Endodermal cell (in vitro differentiated cells): ENCODE measurements at places on chromosomes 16 and 17.

DNA sequence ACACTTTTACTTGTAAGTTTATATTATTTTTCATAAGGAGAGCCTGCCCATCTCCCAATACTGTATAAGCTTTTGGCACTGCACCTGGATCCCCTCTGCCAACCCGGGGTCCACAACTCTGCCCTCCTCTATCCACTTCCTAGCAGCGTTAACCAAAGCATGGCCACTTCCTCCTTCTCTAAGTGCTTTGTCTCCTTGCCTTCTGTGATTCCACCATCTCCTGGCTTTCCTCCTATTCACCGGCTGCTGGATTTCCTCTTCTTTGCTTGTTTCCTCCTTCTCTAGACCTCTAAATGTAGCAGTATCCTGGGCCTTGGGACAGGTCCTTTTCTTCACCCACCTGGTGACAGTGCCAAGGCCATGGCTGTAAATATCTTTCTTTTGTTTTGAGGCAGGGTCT, 20.0 kb upstream of the WFIKKN2 start:
- no peak for DNase-seq

DNA sequence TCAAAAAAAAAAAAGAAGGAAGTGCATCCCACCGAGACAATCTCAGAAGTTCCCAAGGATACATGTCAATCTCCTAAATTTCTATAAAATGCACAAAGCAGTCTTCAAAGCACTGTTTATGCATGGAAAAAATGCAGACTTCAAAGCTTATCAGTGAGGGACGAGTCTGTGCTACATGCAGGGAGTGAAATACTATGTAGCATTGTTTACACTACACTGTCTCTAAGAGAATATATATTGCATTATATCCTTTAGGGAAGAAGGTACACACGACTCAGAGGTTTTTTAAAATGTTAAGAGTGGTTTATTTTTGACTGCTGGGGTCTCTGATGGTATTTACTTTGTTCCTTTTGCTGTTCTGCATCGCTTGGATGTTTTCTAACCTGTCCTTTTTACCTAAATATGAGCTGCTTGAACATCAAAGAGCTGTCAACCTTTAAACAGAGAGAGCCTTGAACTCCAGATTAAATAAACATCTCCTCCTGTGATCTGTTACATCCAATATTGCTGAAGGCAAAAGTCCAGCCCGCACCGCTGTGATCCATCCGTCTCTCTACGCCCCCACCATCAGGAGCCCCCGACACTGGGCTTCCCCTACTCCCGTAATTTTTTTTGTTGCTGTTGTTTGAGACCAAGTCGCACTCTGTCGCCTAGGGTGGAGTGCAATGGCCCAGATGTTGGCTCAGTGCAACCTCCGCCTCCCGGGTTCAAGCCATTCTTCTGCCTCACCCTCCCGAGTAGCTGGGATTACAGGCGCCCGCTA, 1.4 kb downstream of the FBXO31 start:
- no peak for DNase-seq

DNA sequence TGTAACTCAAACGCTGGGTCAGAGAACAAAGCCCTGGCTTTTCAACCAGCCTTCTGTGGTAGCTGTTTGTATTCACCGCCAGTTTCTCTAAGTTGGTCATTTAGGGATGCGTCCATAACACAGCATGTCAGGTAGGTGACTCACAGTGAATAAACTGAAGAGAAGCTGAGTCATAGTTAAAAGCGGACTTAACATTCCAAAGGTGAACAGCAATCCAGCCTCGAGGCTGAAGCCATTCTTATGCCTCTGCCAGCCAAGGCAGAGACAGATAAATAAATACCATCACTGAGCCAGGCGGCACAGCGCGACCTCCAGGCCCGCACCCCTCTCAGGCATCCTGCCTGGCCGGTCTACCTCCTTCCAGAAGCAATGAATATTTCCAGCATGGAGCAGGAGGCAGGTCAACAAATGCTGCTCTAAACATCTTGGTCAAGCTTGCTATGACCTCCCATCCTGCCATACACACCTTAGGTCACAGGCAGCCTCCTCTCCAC, 12.4 kb upstream of the CACNG4 start:
- DNase-seq: peak; percentile 92

DNA sequence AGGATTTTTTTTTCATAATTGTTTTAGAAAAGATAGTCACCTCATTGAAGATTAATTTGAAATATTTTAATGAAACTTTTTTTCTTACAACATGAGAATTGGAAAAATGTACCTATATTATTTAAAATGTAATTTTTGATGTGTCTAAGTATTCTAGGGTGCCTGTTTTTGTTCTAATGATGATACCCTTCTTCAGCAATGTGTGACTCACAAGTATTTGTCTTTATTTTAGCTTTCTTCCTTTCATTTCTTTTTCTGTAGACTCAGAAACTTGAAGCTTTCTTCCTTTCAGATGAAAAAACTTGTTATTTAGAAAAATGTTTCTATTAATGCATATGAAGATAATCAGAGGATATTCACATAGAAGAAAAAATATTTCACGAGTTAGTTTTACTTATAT, 231.8 kb downstream of the BCAS3 start:
- DNase-seq: no peak

- DNase-seq: no peak
Observed at GRCh38 chr17:30173649-30174048, 57.0 kb downstream of the NSRP1 start.

DNA sequence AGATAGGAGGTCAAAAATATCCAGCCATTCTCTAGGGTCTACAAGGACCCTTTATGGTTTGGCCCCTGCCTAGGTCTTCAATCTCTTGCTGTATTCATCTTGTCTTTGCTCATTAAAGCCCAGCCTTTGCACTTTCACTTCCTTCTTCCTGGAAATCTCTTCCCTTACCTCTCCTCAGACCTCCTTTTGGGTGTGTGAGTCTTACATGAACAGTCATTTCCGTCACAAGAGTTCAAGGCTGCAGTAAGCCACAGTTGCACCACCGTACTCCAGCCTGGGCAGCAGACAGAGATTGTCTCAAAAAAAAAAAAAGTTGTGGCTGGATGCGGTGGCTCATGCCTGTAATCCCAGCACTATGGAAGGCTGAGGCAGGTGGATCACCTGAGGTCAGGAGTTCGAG, 6.0 kb upstream of the ATP1B2 start:
- DNase-seq: no peak

DNA sequence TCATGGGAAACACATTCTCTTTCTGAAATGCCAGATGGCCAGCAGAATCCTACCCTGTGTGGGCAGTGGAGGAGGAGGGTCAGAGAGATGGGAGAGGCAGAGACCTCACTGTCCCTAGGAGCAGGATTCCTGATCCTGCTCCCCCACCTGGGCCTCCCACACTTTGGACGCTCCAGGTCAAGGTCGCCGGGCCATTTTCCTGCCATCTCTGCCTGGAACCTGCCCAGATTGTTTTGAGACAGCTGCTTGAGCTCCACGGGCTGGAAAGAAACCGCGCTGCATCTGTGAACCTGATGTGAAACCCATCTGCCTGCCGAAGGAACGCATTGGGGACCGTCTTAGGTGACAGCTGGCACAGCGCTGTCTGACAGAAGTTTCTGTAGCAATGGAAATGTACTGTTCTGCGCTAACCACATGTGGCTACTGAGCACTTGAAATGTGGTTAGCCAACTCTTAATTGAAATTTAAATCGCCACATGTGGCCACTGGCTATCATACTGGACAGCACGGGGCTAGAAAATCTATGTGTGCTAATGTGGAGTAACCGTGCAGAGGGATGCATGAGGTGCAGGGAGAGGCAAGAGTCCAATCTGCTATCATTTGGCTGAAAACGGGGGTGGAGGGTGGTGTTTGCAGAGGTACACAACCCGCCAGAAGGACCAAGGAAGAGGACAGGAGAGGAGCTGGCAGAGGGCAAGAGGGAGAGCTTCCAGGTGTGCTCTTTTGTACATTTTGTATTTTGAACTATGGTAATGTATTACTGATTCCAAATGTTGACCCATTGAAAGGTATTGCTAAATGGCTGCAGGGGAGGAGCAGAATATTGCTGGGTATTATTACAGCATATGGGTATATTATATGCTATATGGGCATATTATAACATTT, 15.4 kb upstream of the NUBP1 start:
- DNase-seq: no peak

GRCh38 chr16:85570213-85570734, 42.8 kb upstream of the GSE1 start:
- no peak for DNase-seq

GRCh38 chr16:2973093-2973492, 3.9 kb downstream of the PAQR4 start:
- DNase-seq: no peak

DNA sequence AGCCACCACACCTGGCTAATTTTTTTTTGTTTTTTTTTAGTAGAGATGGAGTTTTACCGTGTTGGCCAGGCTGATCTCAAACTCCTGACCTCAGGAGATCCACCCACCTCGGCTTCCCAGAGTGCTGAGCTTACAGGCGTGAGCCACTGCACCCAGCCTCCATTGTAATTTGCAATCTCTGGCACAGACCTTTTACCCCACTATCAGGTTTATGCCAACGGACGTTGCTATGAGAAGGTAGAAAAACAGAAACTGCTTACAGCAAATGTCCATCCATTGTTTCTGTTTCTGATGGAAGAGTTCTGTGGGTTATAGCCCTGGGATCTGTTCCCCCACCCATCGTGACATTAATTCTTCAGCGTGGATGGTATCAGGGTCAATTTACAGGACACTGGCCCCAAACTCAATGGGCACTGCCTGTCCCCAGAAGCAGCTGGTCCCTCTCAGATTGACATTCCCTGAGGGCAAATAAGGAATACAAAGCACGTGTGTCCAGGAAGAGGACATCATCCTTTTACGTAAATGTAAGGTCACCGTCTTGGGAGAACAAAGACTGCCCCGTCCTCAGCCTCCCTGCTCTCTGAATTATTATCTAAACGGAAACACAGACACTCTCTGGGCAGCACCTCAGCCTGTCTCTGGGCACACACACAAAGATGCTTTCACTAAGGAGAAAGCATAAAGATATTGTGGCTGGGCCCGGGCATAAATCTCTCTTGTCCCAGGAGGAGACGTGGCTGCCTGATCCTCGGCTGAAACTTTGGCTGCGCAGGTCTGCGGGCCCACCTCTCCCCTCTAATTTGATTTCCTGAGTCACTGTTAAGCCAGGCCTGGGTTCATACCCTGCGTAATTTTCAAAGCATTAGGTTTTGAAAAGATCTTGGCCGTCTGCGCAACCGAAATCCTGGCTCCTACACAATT, 5.2 kb downstream of the KCNG4 start:
- DNase-seq: no peak

- no peak for DNase-seq
Observed at GRCh38 chr16:82384949-82385348, 214.9 kb upstream of the MPHOSPH6 start.

DNA sequence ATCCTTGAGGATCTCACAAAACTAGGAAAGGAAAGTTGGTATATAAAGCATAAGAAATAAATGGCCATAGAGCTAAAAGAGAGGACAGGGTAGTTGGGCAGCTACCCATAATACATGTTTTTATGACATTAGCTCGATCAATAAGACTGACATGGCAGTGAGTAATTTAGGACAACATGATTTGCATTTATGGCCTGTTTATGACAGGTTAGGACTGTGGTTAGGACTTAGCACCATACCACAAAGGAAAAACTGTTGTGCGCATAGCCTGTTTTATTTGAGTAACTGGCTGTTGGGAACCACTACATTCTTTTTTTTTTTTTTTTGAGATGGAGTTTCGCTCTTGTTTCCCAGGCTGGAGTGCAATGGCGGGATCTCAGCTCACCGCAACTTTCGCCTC, 18.0 kb upstream of the TRIM37 start:
- no peak for DNase-seq

- DNase-seq: peak; percentile 89
Observed at GRCh38 chr16:24045641-24046040, 209.9 kb downstream of the PRKCB start.

- peak; percentile 95 for DNase-seq
Observed at GRCh38 chr17:58630883-58631522, 60.8 kb downstream of the TEX14 start.

- peak; percentile 25 for DNase-seq
Observed at GRCh38 chr16:55641430-55642056, 14.2 kb upstream of the SLC6A2 start.

GRCh38 chr17:47204722-47205418, 4.3 kb upstream of the MYL4 start:
- DNase-seq: no peak

GRCh38 chr17:19238167-19238505, 970 bp downstream of the EPN2 start:
- peak; percentile 79 for DNase-seq

- peak; percentile 50 for DNase-seq
Observed at GRCh38 chr16:85221771-85222154, 109.5 kb upstream of the CIBAR2 start.

DNA sequence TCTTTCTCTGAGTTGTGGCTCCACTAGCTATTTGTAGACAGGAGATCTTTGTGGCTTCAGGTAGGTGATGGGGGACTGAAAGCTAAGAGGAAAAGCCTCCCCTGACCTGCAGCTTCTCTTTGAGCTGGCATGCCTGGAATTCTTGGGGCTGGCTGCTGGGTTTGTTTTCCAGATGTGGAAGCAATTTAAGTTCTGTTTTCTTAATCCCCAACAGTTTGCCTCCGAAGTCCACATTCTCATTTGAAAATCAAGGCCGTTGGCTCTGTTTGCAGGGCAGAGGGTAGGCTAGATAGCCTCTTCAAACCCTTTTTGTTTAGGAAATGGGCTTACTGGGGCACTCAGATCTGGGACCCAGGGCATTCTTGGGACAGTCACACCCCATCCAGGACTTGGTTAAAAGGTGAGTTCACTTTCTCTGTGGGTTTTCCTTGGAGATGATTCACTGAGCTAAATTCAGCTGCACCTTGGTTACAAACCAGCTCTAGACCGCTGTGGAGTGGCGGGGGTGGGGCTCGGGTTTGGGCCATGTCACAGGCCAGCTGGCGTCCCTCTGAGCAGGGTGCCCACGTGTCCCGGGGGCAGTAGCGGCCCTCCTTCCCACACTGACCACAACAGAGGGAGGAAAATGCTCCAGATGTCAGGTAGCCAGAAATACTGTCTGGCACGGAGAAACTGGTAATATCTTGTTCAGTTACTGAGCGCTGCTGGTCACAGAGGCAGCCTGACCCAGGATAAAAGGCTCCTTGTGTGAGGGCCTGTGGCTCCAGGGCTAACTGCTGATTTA, 108.5 kb downstream of the RAB11FIP4 start:
- peak; percentile 84 for DNase-seq

GRCh38 chr16:85078952-85079351, 33.3 kb downstream of the CIBAR2 start:
- DNase-seq: no peak

GRCh38 chr16:4325253-4325758, 9.4 kb downstream of the GLIS2 start:
- no peak for DNase-seq

GRCh38 chr16:67529582-67530012, 968 bp downstream of the RIPOR1 start:
- DNase-seq: no peak

GRCh38 chr17:65533056-65533745, 28.2 kb downstream of the AXIN2 start:
- DNase-seq: no peak

GRCh38 chr17:57447990-57448758, 191.9 kb downstream of the MSI2 start:
- DNase-seq: no peak

GRCh38 chr17:76309461-76309860, 1.4 kb upstream of the QRICH2 start:
- no peak for DNase-seq

GRCh38 chr16:87856791-87857228, 12.5 kb downstream of the SLC7A5 start:
- no peak for DNase-seq

GRCh38 chr17:732067-732901, at the start of gene TLCD3A:
TLCD3A (plus strand) TSS chr17:732596; CDS start chr17:732648, 52 bp downstream.
- DNase-seq: peak; percentile 89
